Hematopoietic multipotent progenitor cell treated with erythropoietin and hydrocortisone succinate and interleukin-3 and kit ligand, for 8 days (in vitro differentiated cells): ENCODE measurements at places on chromosomes 12 and 14.

- no peak for DNase-seq
Measured at GRCh38 chr12:38775457-38775856, 129.9 kb downstream of the CPNE8 start.

DNA sequence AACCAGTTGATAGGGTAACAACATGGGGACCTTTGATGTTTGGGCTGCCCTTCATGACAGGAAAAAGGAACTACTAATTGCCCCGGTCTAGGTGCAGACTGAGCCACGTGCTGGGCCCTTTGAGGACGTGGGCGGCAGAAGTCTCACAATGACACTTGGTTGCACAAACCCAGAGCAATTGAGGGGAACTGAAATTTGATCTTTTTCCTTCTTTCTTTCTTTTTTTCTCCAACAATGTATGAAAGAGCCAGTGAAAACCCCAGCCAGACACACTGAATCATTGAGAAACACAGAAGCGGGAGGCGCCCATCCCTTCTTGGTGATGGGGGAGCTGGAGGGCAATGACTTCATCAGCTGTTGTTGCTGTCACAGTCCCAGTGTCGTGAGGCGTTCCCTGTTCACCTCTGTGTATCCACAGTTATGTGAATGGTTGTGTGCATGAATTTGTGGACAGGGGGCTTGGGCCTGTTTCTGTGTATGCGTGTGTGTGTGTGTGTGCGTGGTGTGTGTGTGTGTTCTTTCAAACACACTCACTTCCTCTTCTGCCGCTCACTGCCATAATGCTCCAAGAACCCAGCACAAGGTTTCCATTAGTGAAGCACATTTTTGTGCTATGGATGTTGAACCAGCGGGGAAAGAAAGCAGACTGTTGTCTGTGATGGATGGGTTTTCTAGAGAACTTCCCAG lies 137.5 kb upstream of the CCND2 start:
- DNase-seq = no peak

DNA sequence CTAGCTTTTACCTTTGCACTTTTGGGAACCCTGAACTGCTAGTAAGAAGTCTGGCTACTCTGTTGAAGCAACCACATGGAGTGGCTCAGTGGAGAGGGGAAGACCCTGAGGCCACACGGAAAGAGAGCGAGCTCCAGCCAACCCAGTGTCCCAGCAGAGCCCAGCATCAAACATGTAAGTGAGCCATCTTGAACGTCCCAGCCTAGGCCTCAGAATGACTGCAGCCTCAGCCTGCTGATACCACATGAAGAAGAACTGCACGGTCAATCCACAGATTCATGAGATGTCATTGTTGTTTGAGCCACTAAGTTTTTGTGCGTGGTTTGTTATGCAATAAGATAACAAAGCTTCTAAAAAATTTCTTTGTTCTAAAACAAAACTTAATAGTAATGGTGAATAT lies 40.2 kb downstream of the TFCP2 start:
- no peak for DNase-seq

DNA sequence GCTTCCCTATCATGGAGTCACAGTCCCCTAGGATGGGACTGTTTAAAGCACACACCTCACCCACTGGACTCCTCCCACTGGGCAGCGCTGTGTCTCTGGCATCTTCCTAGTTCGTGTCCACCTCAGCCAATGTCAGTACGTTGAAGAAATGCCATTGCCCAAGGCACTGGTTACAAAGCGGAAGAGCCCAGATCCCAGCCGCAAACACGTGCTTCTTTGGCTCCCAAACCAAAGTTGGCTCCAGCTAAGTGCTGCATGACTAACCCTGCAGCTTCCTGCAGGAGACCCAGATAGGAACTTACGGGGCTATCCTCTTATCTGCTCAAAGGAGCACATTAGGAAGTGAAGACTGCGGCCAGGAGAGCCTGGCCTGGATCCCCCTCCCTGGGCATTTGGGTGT lies 9.3 kb downstream of the SYNE3 start:
- peak; percentile 79 for DNase-seq

DNA sequence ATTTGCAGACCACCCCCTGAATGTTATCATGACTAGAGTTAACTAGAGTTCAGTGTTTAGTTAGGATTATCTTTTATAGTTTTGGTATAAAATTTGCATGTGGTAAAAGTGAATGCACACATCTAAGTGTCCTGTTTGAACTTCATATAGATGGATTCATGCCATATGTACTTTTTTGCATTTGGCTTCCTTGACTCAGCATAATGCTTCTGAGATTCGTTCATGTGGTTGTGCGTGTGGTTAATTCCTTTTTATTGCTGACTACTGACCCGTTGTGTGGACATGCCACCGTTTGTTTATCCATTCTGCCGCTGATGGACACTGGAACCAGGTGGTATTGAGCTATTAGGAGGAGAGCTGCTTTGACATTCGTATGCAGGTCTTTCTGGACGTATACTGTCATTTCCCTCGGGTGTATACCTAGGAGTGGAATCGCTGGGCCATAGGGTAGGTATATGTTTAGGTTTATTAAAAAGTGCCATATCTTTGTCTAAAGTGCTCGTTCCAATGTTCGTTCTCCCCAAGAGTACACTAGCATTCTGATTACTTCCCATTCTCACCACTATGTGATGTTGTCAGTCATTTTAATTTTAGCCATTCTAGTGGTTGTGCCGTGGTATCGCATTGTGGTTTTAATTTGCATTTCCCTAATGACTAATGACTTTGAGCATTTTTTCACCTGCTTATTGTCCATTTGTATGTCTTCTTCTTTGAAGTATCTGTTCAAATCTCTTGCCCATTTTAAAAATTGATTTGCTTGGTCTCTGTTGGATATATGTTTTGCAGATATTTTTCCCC lies 37.7 kb downstream of the RIN3 start:
- DNase-seq = peak; percentile 88
